ENCODE measurements at places on chromosomes 16 and 17.

DNA sequence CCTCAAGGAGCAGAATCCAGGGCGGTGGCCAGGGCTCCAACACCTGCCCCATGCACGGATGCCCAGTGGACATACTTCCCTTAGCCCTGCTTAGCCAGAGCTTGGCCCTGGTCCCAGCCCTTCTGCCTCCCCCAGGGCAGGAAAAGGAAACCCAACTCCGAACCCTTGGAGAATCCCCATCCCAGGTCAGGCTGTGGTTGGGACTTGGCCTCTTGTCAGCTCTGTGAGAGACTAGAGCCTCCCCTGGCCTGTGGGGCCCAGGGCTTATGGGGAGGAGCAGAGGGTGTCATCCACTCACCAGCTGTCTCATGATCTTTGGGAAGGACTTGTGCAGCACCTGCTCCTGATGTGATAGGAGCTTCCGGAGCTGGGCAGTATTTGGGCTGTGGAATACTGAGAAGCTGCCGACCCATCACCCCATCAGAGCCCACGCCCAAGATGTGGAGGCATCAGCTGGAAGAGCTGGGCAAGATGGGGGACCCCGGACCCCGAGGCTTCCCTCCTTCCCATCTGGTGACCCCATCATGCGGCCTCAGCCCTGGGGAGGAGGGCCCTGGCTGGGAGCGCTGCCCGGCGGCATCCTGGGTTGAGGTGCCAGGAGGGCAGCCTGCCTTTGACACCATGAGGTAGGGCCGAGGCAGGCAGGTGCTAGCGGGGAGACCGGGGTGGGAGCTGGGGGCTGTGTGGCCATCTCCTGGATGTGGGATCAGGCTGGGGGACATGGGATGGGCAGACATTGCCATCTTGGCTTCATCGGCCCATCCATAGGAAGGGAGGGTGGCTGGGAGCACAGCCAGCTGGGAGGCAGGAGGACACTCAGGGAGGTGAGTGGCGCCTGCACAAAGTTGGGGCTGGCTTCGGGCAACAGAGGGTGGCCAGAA, 45.1 kb downstream of the TNFRSF13B start:
- no peak for DNase-seq

- no peak for DNase-seq
Measured at GRCh38 chr17:21530311-21530710, 154.2 kb downstream of the KCNJ12 start.

DNA sequence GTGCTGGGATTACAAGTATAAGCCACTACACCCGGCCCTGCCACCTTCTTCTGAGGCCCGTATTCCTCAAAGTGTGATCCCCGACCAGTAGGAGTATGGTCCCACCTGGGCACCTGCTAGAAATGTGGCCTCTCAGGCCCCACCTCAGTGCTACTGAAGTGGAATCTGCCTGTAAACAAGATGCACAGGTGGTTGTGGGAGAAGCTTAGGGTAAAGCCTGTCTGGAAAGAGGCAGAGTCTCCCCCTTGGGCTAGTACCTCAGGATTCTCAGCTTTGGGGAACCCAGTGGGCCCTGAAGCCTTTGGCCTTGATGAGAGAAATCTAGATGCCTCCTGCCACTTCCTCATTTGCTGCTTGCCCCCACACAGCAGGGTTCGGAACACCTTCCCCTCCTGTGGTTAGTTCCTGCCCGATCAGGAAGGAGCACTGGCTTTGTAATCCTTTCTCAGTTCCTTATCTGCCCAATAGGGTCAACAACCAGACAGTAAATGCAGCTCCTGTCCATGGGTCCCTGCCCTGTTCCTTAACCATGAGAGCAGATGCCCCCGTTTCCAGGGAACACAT, 25.2 kb downstream of the TK2 start:
- no peak for DNase-seq

- DNase-seq = peak; percentile 44
Measured at GRCh38 chr17:37770631-37771518, 26.0 kb upstream of the HNF1B start.

GRCh38 chr16:49351096-49351487, 22.5 kb upstream of the C16orf78 start:
- DNase-seq = no peak

DNA sequence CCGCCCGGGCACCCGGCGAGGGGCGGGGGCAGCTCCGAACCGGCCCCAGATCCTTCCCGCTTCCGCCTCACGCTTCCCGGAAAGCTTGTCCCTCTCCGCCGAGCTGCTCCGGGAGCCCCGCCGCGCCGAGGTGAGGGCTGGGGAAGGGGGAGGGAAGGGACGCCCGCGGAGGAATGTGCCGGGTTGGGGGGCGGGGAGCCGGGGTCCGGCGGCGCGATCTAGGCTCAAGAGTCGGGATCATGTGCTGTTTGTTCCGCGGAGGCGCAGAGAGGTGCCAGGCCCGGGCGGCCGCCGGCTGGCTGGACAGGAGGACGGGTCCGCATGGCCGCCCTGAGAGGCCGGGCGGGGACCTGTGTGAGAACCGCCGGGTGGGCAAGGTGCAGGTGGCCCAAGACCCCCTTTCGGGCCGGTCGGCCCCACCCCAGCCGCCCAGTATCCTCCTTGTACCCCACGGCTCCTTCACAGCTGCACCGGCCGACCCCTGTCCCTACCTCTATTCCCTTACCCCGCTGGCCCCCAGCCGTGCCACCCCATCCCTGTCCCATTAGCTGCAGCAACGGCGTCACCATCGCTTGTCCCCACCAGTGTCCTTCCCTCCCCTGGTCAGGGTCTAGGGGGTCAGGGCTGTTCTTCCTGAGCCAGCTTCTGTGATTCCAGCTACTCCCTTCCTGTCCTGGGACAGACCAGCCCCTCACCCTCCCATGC, 429 bp downstream of the KIF1C start:
- DNase-seq = peak; percentile 37

GRCh38 chr17:49401971-49402611, 12.6 kb downstream of the PHB1 start:
- no peak for DNase-seq

DNA sequence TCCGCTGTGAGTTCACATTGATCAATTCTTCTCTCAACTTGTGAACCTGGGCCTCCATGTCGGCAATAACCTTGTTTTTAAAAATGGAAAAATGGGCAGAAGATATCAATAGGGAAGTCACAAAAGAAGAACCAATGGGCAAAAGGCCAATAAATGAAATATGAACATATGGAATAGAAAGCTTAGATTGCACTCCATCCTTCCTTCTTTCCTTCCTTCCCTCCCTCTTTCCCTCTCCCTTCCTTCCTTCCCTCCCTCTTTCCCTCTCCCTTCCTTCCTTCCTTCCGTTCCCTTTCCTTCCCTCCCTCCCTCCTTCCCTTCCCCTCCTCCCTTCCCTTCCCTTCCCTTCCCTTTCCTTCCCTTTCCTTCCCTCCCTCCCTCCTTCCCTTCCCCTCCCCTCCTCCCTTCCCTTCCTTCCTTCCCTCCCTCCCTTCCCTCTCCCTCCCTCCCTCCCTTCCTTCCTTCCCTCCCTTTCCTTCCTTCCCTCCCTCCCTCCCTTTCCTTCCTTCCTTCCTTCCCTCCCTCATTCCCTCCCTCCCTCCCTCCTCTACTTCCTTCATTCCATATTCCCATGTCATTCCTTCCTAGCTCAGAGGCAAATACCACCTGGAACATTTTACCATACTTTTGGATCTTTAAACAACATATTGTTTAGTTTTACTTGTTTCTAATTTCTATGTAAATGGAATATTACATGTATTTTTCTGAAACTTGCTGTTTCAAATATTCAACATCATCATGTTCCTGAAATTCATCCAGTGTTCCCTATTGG, 290.7 kb upstream of the AXIN2 start:
- no peak for DNase-seq
